ENCODE measurements at places on chromosomes 2 and 18. TPM values are rescaled to one million over a fixed set of nuclear protein-coding genes. Genes with fewer than 3 reads are reported as not detected.

CIB4 gene
- not detected for total RNA-seq

FSIP2 gene
- 0.40 TPM for total RNA-seq

LRRTM1 gene
- 0.32 TPM for total RNA-seq

GAREM1 gene
- 10.0 TPM for total RNA-seq

DNA sequence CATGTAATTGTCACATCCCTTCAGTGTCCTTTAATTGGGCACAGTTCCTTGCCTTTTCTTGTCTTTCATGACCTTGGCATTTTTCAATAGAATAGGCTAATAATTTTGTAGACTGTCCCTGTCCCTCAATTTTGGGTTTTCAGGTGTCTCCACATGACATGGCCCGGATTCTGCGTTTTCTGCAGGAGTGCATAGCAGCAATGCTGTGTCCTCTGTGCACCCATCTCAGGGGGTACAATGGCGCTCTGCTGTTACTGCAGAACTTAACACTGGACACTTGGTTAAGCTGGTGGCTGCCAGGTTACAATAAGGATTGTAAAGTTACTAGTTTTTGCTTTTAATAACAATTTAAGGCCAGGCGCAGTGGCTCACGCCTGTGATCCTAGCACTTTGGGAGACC lies 51.3 kb downstream of the INPP5D start:
- DNase-seq: peak; percentile 53

DNA sequence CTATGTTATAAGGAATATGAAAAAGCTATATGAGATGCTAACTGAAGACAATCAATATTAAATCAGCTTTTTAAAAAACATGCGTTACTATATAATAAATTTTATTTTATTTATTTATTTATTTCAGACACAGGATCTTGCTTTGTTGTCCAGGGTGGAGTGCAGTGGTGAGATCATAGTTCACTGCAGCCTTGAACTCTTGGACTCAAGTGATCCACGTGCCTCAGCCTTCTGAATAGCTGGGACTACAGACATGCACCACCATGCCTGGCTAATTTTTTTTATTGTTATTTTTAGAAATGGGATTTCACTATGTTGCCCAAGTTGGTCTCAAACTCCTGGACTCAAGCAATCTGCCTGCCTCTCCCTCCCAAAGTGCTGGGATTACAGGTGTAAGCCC lies 89.4 kb downstream of the MYOM1 start:
- DNase-seq: no peak

DNA sequence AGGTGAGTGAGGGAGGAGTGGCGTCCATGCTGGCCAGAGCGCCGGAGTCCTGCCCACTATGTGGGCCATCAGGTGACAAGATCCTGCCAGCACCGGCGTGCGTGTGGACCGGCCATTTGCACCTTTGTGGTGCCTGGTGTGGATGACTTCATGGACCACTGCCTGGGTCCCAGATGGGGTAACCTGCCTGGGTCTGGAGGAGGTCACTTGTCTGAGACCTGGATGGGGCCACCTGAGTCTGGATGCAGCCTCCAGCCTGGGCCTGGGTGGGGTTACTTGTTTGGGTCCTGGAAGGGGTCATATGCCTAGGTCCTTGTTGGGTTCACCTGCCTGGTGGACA lies 299.6 kb downstream of the NDUFA10 start:
- peak; percentile 72 for DNase-seq

DNA sequence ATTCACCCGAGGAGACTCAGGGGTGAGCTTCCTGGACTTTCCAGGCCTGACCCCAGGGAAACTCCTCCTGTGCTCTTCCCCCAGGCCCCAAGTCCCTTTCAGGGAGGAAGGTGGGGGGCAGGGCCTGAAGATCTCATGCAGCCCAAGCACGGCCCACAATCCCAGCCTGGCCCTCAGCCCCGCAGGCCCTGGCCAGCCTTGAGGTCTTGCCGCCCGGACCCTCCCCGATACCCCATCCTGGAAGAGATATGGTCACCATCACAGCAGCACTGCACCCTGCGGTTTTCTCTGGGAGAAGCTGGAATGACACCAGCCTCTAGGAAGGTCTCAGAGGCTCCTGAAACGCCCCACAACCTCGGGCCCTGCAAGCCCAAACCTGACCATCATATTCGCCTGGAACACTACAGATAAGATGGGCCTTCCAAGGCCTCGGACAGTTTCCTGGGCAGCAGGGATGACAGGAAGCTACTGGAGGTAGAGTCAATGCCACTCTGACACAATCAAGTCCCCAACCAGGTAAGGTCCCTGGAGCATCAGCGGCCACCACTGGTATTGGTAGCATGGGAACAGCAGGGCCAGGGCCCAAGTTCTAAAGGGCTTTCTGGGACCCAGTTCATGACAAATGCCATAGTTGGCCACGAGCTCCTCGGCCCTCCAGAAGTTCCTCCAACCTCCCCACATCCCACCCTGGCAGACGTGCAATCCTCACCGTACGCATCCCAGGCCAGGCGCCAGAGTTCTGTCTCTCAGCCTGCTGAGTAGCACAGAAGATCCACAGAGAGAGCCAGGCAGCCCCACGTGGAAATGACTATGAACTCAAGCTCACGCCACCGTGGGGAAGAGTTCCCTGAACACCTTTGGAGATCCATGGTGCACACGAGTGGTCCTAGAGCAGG lies 8.6 kb downstream of the SDC1 start:
- DNase-seq: no peak

GRCh38 chr2:233566141-233566956 lies at the start of gene USP40:
TSS of gene USP40 (minus strand) at chr2:233566782. CDS start at chr2:233565554, 1,228 bp downstream.
- peak; percentile 89 for DNase-seq

Data from cardiac septum (tissue), 1 donor.